T-helper 1 cell (primary cell): ENCODE measurements at places on chromosomes 7 and 10.

GRCh38 chr10:107611115-107611514, 446.6 kb upstream of the SORCS1 start:
- DNase-seq: no peak

GRCh38 chr10:126065751-126066377, 169.5 kb downstream of the FANK1 start:
- no peak for DNase-seq

DNA sequence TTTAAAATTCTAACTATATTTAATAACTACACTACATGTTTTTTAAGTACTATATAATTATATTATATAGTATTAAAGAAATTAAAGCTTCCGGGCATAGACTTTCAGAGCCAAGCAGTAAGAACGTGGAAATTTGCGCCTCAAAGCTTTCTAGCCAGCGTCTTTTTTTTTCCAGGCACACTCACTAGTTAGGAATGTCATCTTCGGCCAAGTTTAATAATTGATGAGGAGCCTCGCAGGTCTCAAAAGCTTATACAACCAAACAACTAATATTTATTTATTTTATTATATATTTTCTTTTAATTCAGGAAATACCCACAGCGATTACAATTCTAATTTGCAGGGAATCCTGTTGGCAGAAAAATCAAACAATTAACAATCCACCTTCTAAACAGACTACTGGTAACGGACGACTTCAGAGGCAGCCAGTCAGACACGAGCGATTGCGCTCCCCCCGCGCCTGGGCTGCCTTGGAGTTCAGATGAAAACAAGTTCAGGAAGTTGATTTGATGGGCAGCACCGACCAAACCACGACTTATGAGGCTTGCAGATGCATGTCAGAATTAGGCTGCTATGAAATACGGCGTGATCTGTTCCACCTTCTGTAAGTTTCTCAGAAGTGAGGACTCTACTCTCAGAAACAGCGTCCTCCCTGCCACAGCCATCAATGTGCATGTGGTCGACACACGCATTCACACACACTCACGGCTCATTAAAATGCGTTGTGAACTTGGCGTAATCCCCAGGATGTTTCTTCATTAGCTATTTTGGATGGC, 431.8 kb upstream of the MGMT start:
- peak; percentile 82 for DNase-seq

- no peak for DNase-seq
Measured at GRCh38 chr10:17831896-17832295, 22.7 kb downstream of the MRC1 start.

DNA sequence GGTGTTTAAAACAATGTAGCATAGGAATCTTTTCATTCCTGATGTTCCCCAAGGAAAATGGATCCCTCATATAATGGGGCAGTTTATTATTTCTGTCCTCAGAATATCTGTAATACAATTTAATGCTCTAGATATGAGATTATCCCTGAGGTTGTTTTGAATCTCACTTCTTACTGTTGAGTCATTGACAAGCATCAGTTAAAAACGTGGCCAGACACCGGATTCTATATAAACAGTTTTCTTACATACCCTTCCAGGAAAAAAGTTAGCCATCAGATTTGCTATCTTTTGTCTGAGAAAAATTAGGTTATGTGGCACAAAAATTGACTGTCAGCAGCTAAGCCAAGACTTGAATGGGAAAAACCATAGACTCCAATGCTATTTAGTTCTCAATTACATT, 539.8 kb upstream of the CELF2 start:
- no peak for DNase-seq

GRCh38 chr7:38453826-38454225, 177.3 kb downstream of the AMPH start:
- DNase-seq: no peak

DNA sequence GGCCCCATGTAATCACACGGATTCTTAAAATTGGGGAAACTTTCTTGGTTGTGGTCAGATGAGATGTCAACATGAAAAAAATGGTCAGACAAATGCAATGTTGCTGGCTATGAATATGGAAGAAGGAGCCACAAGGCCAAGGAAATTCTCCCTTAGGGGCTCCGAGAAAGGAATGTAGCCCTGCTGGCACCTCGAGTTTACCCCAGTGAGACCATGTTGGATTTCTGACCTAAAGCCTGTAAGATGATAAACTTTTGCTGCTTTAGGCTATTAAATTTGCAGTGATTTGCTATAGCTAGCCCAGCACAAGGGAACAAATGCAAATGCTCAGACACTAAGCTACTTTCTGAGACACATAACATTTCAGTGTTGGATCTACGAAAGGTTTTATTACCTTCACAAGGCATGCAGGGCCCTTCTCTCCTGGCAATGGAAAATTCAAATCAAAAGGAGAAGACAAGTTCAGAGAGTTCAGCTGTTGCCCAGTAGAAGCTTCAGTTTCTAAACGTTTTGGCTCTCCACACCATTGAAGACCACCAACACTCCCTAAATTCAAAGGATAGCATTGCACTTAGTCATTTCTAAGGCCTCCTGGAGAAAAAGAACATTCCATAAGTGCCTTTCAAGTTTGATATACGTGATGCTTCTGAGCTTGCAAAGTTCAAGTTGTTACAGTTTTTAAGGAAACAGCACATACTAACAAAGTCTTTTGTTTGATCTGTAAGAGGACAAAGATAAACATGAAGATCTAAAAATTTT, 23.4 kb downstream of the MCMBP start:
- DNase-seq: no peak

DNA sequence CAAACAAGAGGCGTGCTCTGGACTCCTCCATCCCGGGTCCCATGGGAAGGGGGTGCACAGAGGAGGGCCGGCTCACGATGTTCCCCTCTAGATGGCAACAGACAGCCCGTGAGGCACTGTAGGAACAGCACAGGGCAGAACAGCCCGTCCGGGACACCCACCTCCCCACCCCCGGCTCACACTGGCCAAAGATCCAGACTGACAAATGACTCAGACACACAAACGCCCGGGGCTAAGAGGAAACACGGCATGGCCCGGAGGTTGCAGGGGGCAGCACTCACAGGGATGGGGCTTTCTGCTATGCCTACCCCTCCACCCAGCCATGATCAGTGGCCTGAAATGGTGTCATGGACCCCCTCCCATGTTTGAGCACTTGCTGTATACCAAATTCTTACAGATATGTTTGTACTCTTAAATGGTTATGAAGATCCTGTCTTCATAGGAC, 4.9 kb upstream of the ELN start:
- no peak for DNase-seq

DNA sequence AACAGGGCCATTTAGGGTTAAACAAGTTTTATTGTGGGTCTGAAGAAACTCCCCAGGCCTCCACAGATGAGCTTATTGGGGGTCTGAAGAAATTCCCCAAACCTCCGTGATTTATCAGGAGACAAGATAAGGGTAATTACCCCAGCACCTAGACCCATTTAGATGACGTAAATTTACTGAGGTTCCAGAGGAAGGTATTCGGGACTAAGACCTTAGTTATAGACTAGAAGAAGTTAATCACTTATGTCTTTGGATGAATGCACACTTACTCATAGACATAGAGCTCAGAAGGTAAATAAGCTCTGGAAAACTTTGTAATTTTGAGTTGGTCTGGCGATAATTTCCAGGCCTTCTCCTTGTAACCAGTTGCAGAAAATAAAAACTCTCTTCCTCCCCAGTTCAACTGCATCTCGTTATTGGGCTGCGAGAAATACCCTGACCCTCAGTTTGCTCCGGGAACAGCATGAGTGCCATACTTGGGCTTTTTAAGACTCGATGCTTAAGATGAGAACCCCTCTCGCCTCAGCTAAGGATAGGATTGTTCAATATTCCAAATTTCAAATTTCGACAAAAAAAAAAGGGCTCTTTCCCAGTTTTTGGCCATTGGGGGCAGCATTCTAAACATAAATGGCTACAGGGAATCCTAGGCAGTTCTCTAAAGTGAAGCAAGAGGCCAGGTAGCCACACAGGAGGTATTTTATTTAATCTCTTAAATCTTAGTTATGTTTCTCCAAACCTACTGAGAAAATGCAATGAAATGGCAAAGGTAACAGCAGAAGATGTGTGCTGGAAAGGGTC, 74.7 kb upstream of the PFKP start:
- DNase-seq: no peak

DNA sequence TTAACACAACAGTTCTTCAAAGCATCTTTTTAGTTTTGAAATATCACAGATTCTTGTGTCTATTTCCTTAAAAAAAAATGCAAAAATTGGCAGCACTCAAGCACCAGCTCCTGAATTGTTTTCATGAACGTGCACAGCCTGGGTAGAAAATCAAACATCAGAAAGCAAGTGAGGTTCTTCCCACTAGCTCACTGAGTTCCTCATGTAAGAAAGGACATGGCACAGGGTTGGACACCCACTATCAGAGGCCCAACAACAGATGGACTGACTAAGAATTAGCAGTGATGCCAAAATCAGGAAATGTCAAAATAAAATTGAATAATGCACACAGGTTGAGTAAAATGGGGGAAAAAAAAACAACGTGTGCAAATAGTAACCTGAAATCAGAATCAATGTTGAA, 146.8 kb downstream of the PCLO start:
- DNase-seq: no peak

DNA sequence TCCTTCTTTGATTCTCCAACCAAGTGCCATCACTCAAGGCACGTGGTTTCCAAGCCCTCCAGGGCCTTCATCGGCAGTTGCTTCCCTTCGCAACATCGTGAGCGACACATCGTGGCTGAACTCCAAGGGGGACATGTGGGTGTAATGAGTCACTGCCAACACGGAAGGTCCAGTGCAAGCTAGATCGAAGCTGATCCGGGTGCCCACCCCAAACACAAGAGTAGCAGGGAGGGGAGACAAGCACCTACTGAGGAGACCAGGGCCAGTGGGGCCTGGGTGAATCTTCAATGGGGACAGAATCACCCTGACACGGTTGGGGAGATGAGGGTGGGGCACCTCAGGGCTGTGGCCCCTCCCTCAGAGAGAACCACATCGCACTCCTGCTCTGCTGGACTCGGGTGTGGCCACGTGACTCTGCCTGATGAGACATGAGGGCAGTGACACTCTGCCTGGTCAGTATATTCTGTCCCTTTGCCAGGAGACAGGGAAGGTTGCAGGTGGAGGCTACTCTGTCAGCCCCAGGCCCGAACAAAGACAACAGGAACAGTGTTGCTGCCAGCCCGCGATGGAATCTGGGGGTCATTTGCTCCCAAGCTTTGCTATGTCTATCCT, 36.8 kb upstream of the HSPA12A start:
- DNase-seq: no peak

DNA sequence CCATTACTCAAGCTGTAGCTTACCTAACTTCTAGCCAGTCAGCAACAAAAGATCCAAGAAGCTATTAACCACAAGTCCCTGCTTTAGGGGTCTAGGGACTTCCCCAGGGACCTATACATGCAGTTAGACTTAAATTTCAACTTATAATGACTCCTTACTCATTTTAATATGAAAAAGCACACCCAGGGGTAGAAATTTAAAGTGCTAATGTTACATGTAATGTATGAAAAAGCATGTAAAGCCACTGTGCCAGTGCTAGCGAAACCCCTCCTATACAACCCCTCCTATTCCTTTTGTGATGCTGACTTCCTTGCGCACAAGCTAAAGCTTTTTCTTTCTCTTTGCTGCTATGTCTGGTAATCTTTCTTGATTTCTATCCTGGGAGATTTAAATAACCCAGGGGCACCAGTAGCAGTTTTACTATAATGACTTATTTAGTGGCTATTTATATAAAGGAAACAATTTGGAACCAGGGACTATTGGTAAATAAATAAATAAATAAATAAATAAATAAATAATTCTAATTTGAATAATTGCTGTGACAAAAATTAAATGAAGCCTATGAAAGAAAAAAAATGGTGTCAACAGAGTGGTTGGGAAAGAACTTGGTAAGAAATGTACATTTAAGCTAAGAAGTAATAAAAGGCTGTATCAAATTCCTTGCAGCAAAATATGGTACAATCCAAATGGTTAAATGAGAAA, 110.5 kb upstream of the MAGI2 start:
- no peak for DNase-seq

DNA sequence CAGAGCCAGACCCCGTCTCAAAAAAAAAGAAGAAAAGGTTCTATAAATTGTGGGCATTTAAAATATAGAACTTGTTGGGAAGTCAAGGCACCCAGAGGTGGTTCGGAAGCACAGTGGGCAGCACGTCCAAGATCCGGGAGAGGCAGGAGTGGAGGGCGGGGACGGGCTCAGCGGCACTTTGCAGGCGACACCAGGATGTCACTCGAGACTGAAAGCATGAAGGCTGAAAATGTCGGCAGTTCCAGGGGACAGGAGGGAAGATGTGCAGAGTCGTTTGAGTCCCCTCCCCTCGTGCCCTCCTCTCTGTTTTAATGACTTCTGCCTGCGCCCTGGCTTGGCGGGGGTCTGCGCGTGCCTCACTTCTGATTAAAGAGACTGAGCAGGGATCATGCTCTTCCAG, 30.6 kb downstream of the IQCE start:
- DNase-seq: no peak

GRCh38 chr10:84211566-84211965, 13.8 kb downstream of the LRIT2 start:
- no peak for DNase-seq

DNA sequence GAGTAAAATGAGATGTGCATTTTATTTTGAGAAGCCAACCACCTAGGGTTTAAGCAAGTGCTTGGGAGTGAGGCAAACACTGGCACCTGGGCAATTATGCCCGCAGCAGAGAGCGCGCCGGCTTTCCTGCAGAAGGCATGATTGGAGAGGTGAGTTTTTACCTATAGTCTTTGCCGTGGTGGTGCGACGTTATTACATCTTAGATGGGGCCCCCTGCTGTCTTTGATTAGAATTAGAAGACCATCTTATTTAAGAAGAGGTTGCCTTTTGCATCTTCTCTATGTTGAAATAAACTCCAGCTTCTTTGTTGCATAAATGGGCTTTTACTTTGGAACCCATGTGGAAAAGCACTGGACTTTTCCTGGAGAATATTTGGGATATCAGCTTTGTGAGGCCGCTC, 409.5 kb downstream of the GLRX3 start:
- DNase-seq: no peak

GRCh38 chr10:97701438-97702069, 12.0 kb upstream of the MARVELD1 start:
- peak; percentile 27 for DNase-seq

GRCh38 chr7:9192969-9193368, 759.6 kb downstream of the NXPH1 start:
- no peak for DNase-seq

DNA sequence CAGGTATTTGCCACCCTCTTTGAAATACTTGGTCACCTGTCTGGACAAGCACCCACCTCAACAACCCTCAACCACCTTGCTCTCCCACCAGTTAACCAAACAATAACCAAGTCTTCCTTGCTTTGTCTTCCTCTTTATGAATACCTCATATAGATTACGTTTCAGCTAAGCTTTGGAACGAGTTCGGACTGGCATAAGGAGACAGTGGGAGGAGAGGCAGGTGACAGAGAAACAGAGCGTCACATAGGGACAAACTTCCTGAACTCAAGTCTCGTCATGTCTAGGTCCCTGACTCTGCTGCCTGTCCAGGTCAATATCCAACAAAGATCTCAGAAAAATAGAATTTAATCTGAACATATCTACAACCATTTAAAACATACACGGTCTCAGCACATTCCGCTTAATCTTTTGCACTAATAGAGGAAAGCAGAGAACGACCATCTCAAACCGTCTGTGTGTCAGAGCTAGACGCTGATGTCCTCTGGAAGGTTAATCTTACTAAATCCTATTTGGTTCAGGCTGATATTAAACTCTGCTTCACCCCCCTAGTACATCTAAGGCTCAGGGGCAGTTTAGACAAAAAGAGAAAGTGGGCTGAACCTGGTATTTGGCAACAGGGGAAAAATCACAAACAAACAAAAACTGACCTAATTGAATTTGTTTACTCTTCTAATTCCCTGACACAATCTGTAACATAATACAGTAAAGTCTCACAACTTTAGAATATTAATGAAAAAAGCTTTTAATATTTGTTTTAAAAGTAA, 26.4 kb upstream of the SVOPL start:
- DNase-seq: no peak
